ENCODE measurements at places on chromosomes 12 and 14.

DNA sequence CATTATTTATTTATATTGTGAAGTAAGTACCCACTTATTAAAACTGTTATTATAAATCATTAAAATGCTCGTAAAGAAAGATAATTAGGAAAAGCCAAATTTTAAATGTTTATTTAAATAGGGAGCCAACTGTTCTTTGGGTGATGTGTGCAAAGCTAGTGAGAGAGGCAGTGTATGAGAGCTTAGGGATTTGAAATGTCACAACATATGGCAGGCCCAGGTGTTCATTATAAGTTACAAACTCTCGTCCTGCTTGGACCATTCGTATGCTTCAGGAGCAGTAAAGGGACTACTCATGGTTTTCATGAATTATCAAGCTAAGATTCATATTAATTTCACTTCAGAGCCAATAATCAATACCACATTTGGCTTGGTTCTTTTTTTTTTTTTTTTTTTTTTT is 154.5 kb downstream of the TGFB3 start:
- no peak for DNase-seq

- no peak for DNase-seq
These were observed 284.7 kb upstream of the PWP1 start for GRCh38 chr12:107400686-107401447.

- DNase-seq, result no peak
These were observed 30.1 kb downstream of the MAX start for GRCh38 chr14:65072256-65072655.

DNA sequence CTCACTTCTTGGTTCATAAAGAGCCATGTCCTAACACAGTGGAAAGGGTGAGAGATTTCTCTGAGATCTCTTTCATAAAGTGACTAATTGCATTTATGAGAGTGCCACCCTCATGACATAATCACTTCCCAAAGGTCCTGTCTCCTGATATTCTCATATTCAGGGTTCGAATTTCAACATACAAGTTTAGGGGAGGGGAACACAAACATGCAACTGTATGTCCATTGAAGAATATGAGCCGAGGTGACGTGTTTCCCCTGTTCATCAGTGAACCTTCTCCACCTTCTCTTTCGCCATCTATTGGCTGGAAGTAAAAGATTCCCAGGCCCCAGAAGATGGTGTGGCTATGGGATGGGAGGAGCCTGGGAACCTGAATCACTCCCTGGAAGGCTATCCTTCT is 354.2 kb upstream of the ATP2B1 start:
- DNase-seq, result no peak

GRCh38 chr12:8609061-8609570 is 3.5 kb downstream of the AICDA start:
- no peak for DNase-seq

DNA sequence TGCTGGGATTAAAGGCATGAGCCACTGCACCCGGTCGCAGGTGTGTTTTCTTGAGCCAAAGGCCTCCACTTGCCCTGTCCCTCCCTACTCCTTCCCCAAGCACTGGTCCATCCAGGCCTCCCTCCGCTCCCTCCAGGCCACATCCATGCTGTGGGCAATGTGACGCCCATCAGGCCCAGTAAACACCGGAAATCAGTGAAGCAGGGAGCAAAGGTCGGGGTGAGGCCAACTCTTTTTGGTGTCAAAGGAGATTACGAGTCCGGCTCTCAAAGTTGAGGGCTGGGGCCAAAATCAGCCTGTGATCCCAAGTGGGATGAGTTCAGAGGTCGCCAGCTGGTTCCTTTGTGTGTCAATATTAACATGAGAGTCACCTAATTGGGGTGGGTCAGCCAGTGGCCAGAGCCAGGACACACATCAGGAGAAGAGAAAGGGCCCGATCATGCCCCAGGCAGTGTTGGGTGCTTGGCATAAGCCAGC is 195.7 kb downstream of the RBM19 start:
- DNase-seq, result no peak

- DNase-seq, result no peak
These were observed 57.9 kb downstream of the RERG start for GRCh38 chr12:15163030-15163976.

- DNase-seq, result no peak
These were observed 34.0 kb downstream of the CD9 start for GRCh38 chr12:6234214-6234613.

DNA sequence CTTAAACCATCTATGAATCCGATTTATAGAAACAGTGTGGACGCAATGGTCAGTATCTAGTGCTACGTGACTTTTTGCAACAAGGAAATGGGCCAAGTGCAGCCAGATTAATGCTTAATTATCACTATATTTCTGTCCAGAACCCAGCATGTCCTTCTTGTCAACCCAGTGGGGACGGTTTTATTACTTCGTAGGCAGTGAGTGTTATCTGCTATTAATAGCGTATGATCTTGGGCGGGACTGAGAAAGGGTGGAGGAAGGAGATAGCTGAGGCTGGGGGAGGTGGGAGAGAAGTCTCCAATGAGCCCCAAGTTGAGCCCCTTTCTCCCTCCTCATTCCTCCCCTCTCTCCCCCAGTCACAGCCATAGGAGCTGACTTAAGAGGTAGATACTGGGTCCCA is 59.7 kb upstream of the FAM222A start:
- no peak for DNase-seq

GRCh38 chr12:58367041-58367440 is 425.7 kb downstream of the ATP23 start:
- no peak for DNase-seq

DNA sequence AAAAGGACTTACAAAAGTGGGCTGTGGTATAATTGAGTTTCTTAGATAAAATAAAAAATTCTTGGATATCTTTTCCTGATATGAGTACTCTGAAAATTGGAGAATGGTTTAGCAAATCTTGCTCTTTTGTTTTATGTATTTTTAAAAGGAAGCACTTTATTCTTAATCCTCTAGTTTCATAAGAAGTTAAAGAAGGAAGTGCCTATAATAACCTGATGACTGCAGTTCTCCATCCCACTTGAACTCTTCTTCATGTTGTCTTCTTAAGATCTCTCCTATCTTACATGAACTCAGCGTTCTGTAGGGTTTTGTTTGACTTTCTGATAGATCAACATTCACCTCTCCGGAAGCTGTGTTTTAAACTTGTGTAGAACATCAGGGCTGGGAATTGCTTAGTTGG is 271.0 kb downstream of the ERC1 start:
- DNase-seq, result no peak

DNA sequence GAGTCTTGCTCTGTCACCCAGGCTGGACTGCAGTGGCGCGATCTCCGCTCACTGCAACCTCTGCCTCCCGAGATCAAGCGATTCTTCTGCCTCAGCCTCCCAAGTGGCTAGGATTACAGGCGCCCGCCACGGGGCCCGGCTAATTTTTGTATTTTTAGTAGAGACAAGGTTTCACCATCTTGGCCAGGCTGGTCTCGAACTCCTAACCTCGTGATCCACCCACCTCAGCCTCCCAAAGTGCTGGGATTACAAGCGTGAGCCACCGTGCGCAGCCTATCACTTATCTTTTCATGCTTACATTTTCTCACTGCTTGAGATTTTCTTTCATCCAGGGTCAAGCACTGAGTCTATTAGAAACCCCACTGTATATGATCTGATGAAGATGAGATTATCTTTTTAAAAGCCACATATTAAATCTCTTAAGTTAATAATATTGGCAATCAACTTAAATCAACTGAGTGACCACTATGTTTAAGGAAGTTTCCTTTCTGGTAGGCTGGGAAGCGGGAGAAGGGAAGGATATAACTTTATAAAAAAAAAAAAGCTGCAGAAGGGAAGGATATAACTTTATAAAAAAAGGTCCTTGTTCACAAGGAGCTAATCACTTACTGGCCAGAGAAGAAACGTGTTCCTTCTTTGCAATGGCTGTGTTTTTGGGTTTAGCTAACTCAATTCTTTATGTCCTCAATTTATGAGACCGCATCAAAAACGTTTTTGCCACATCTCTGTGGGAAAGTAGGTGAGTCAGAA is 1.3 kb upstream of the MDM2 start:
- no peak for DNase-seq

- DNase-seq, result no peak
These were observed 31.4 kb upstream of the SNAPC1 start for GRCh38 chr14:61730756-61731373.

GRCh38 chr14:101815994-101816393 is 54.5 kb downstream of the PPP2R5C start:
- no peak for DNase-seq

DNA sequence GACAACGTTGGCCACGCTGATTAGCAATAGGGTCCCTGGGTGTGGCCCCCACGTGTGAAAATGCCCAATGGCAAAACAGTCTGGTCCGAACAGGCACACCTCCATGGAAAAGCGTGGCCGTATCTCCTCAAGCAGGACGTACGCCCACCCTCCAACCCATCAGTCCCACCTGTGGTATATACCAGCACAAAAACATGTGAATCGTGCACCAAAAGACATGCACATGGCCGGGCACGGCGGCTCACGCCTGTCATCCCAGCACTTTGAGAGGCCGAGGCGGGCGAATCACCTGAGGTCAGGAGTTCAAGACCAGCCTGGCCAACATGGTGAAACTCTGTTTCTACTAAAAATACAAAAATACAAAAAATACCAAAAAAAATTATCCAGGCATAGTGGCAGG is 14.9 kb upstream of the SFSWAP start:
- DNase-seq, result no peak

DNA sequence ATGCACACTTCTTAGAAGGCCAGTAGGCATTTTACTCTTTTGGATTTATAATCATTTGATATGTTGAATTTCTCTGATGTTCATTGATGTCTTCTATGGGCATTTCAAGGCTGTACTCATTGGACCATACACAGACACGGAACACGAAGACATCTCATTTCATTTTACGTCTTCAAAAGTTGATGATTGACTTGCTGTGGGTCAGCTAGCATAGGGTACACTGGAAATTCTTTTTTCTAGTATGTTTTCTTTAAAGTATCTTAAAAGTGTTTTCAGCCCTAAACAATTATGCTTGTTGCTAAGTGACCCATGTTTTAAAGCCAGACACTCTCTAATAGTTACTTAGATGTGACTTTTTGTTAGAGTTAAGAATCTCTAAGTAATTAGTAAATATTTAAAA is 16.3 kb downstream of the TRHDE start:
- DNase-seq, result no peak

DNA sequence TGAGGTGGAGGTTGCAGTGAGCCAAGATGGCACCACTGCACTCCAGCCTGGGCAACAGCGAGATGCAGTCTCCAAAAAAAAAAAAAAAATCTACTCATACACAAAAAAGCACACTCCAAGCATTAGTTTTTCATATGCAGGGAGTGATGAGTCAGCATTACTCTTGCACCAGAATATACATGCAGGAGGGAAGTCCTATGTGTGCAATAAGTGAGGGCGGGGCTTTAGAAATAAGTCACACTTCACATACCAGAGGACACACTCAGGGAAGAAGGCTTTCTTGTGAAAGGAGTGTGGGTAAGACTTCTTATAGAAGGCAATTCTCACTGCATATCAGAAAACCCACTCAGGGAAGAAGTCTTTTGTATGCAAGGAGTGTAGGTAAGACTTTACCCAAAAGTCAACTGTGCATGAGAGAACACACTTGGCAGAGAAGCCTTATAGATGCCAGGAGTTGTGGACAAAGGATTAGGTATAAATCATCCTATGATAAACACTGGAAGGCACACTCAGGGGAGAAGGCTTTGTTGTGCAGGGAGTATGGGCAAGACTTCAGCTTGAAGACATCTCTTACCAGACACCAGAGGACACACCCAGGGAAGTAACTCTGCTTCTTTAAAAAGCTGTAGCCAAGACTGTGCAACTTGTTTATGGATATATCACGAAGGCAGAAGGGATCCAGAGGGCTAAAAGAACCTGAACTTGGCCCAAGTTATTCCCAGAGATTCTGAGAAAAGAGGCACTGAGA is 50.5 kb downstream of the ATF7 start:
- no peak for DNase-seq

GRCh38 chr14:63276492-63277342 is 42.0 kb downstream of the GPHB5 start:
- DNase-seq, result no peak

- no peak for DNase-seq
These were observed 155.4 kb upstream of the ARHGAP5 start for GRCh38 chr14:31921721-31922120.

GRCh38 chr14:36822685-36823084 is 161.0 kb downstream of the PAX9 start:
- no peak for DNase-seq

DNA sequence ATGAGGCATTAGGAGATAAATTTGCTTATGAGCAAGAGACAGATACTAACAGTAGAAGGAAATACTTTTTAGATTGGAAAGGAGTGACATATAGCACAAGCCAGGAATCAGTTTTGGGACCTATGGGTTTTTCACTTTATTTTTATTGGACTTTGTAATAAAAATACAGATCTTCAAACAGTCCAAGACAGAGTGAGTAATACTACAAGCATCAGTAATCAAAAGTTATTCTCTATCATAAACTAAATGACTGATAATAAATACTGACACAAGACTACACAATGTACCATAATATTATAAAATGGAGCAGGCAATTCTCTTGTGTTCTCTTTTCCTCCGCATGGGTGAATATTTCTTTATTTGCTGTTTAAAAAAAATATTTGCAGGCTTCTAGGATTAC is 85.8 kb downstream of the DERA start:
- DNase-seq, result no peak

DNA sequence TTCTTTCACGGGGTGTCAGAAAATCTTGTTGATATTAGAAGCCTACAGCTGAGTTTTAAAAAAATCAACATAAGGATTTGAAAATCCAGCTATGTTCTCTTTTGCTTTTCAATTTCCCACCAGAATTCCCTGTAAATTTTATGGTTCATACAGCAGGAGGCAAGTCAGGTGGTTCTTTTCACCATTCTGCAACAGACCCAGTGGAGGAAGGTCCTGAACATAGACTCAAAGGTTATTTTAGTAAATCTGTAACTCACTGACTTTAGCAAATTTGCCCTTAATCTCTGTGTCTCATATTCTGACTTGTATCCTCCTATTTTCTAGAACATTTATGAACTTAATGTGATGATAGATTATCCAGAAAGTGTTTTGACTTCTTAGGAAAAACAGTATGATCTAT is 235.4 kb upstream of the E2F7 start:
- no peak for DNase-seq

GRCh38 chr14:95659293-95659989 is 26.8 kb upstream of the TCL1B start:
- no peak for DNase-seq

GRCh38 chr12:46808955-46809697 is 16.7 kb downstream of the SLC38A4 start:
- no peak for DNase-seq

GRCh38 chr14:64747327-64747726 is 43.1 kb downstream of the PLEKHG3 start:
- DNase-seq, result no peak

GRCh38 chr14:25108959-25109358 is 59.0 kb upstream of the STXBP6 start:
- DNase-seq, result no peak

- no peak for DNase-seq
These were observed 41.3 kb upstream of the C12orf71 start for GRCh38 chr12:27123642-27124041.

DNA sequence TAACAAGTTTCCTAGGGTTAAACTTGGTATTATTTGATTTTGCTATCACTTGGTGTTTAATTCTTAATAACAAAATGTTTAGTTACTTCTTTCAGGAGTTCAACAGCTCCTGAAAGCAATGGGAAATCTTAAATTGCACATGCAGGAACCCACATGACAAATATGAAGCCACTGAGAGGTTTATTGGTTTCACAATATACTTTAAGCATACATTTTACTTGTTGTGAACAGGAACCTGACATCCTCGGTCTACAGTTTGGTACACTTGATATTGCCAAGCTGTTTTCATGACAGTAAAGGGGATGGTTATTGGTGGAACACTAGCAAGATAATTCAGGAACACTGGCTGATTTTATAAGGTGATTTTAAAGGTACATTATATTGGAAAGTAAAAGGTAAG is 46.2 kb downstream of the SLC38A1 start:
- no peak for DNase-seq

GRCh38 chr12:82644896-82645295 is 41.8 kb upstream of the TMTC2 start:
- no peak for DNase-seq
